ENCODE measurements at places on chromosomes 5 and 9.
A peak's percentile ranks its signal among the peaks of the same experiment; 100 is the strongest.

GRCh38 chr9:124257844-124258606 is at the start of gene NEK6:
TSS of gene NEK6 (plus strand) at chr9:124257949. CDS start at chr9:124301965, 44,016 bp downstream.
- DNase-seq: no peak

DNA sequence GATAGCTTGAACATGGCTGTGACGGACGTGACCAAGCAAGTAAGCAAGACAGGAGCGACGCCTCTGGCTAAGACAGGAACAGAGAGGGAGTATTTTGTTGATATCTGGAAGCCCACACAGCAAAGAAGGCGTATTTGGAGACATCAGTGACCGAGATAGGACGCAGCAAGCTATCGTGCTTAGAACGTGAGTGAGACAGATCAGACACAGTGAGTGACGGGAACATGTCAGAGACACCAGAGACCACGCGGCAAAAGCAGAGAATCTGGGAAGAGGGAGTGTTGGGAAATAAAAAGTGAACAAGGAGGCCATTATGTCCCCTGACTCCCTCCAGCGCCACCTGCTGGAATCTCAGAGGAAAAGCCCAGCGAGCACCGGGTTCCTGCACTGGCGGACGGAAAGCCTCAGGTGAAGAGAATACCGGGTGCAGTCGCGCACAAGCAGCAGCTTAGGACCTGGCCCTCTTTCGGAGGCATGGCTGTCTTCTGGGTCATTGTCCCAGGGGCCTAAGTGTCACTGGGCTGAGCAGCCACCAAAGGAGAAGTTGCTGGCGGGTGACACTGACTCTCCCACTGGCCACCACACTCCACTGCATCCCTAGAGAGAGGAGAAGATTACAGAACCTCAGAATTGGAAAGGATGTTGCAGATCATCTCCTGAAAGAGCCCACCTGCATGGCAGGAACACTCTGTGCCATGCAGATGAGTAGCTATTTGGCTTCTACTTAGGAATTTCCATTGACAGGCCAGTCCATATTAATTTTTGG is 99.1 kb downstream of the FBXO38 start:
- DNase-seq: no peak

GRCh38 chr5:36017622-36018021 is 26.4 kb upstream of the UGT3A1 start:
- no peak for DNase-seq

DNA sequence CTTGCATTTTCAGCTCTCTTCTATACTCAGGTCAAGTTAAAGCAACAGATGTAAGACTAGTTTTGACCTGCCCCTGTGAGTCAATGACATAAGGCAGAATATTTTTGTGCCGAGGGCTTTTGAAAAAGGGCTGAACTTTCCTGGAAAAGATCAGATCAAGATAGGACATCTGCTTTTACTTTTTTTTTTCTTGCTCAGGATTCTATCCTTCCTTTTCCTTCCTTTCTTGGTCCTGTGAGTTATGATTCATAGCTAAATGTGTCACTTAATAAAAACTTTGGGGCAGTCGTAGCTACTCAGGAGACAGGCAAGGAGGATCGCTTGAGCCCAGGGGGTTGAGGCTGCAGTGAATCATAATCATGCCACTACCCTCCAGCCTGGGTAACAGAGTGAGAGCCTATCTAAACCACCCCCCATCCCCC is 84.3 kb upstream of the BRINP1 start:
- DNase-seq: no peak

DNA sequence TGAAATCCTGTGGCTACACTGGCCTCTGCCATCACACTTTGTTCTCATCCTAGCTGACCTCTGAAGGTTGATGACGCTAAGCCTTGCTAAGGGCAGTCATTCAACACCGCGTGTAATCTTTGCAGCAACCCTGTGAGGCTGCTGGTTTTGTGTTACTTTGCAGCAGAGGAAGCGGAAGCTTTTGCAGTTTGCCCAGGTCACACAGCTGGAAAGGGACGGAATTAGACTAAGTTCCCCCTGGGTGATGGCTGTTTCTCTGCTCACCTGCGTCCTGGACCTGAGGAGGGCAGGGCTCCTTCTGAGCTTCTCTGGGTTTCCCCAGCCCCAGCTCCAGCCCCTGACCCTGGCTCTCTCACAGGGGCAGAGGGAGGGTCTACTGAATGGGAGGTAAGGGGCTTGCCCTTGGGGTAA is 7.3 kb upstream of the SLC25A51 start:
- no peak for DNase-seq

DNA sequence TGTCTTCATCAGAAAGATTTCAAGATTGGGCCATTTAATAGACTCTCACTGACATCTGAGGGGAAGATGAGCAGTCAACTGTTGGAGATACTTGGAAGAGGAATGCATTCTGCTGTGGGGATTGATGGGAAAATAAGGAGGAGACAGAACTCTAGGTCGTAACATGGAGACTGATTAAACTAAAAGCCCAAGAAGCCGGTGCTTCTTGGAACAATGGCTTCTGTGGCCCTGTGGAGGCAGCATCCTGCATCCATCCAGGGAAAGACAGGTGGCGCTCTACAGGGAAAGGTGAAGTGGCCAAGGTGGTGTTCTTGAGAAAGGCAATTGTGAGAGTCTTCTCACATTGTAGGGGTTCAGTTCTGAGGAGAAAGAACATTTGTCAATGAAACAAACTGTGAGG is 31.3 kb downstream of the ZFAND5 start:
- no peak for DNase-seq

DNA sequence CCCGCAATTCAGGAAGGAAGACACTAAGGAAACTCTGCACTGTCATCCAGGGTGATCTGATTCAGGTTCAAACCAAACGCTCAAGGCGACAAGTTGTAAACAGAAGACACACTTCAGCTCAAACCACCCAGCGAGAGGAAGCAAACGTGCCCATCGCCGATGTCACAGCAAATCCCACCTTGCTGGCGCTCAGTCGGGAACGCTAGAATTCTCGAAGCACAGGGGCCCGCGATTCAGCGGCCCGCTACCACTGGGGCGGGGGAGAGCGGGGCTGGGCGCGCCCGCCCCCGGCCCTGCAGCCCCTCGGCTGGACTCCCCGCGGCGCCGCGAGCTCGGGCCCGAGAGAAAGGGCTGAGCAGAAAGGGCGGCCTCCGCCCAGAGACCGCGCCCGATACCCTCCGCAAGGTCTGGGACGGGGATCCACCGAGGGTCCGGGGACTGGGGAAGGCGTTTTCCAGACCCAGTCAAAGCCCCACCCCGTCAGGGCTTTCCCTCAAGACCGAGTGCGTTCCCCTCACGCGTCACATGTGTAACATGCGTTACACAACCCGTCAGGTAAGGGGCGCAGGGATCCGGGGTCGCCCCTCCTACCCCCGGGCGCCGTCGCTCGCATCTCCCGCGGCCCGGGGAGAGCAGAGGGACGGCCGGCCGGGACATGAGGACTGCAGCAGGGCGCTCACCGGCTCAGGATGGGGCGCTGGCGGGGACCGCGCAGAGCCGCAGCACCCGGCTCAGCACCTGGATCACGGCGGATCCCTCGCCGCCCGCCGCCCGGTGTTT is 469 bp downstream of the AGTPBP1 start:
- no peak for DNase-seq

DNA sequence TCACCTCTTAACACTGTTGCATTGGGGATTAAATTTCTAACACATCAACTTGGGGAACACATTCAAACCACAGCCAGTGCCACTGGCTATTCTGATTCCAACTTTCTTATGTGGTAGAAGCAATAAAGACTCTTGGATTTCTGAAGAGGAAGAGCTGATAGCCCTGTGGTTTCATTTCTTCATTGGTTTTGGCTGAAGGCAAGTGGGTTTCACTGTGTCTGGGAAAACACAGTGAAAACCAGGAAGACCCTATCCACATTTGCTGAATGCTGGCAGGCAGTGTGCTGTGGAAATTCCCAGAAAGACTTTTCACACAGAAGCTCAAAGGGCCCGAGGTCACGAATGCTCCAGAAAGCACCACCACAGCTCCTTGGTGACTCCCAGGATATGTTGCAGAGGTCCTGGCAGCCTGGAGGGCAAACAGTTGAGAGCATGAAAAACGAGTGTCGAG is 67.1 kb downstream of the DAPK1 start:
- no peak for DNase-seq

GRCh38 chr9:97704345-97704677 is 7.2 kb upstream of the XPA start:
- no peak for DNase-seq

DNA sequence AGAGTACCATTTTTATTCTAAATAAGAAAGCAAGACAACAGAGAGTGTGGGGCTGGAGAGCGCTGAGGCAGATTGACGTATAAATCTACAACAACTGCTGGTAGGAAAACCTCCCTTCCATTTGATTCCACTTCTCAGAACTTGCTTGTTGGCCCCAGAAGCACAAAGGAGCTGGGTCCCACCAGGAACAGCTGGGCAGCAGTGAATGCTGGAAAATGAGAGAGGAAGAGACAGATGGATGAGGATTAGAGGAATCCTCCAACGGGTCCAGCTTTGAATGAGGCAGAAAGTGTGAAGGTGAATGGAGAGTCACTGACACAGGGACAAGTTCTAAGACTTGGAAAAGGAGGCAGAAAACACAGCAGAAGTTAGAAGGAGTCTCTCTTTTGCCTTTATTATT is 14.8 kb downstream of the TAS2R1 start:
- no peak for DNase-seq

- DNase-seq: peak; percentile 75
Observed at GRCh38 chr5:157167214-157167621, 1.2 kb upstream of the GARIN3 start.

GRCh38 chr9:76571288-76571687 is 112.3 kb downstream of the GCNT1 start:
- DNase-seq: no peak

GRCh38 chr5:171351536-171352073 is 36.0 kb upstream of the NPM1 start:
- DNase-seq: no peak

- DNase-seq: no peak
Observed at GRCh38 chr9:70113403-70114022, 69.9 kb downstream of the MAMDC2 start.

DNA sequence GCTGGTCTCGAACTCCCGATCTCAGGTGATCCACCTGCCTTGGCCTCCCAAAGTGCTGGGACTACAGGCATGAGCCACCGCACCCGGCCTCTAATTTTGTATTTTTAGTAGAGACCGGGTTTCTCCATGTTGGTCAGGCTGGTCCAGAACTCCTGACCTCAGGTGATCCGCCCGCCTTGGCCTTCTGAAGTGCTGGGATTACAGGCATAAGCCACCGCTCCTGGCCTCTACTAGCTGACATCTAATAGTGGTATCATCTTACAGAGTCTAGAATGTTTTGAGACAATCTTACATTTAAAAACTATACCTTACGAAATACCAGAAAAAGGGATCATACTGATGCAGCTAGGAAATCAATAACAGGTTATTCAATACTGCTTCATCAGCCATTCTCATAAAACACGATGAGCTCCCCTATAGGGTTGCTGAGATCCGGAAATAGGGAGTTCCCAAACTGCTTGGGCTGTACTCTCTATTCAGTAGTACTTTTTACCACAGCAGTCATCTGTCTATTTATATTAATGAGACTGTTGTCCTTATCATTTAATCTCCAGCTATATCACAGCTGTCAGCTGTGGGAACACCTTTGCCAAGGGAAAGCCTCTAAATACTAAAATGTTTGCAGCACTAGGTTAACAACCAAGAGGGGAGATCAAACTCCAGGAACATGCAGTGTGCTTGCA is 8.1 kb upstream of the UBE2D2 start:
- DNase-seq: no peak

DNA sequence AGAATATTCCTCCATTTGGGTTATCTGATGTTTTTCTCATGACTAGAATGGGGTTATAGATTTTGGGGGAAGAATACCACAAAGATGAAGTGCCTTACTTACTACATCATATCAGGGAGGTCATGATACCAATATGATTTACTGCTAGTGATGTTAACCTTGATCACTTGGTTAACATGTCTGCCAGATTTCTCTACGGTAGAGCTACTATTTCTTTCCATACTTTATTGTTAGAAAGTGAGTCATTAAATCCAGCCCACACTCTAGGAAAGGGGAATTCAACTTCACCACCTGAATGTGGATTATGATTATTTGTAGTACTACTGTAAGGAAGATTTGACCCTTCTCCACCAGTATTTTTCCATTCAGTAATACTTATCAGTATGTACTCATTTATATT is 64.7 kb downstream of the UBE2R2 start:
- no peak for DNase-seq

GRCh38 chr9:37350486-37351190 is 71.9 kb upstream of the GRHPR start:
- no peak for DNase-seq

DNA sequence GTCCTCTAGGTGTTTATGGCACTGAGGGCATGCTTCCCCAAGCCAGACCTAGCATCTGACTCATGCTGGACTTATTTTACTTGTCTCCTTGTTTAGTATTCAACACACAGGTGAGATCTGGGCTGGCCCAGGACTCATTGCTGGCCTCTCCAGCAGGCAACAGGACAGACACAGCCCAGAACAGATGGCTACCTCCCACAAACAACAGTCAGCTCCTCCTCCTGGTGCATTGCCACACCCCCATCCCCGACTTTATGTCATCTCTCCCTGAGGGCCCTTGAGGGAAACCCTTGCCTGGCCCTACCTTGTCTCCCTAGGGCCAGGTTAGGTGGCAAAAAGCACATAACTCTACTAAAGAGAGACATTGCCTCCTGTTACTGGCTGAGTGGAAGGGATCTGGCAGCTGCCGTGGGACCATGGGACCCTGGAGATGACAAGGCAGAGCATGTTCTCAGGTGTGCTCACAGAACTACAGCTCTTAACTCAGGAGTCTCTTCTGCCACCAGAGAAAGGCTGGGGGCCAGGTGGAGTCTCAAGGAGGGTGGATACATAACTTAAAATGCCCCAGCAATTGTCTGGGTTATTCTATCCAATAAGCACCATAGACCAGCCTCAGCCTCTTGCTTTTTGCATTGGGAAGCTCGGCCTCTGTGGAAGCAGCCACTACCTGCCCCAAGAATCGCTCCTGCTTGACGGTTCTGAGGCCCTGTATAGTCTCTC is 2.3 kb downstream of the ACSL6 start:
- DNase-seq: no peak

- no peak for DNase-seq
Observed at GRCh38 chr5:56624751-56625150, 190.6 kb upstream of the MAP3K1 start.

- no peak for DNase-seq
Observed at GRCh38 chr9:4933177-4933576, 51.9 kb upstream of the JAK2 start.

GRCh38 chr9:100099722-100100042 is 639 bp downstream of the INVS start:
- DNase-seq: no peak

- no peak for DNase-seq
Observed at GRCh38 chr5:179171251-179171815, 111.2 kb downstream of the ZNF354C start.

- no peak for DNase-seq
Observed at GRCh38 chr9:75452512-75452911, 364.2 kb downstream of the OSTF1 start.

- no peak for DNase-seq
Observed at GRCh38 chr9:71886015-71886414, 25.0 kb downstream of the ABHD17B start.

GRCh38 chr9:134835987-134836386 is 44.6 kb upstream of the FCN2 start:
- DNase-seq: no peak

Measured in AG09309 (cell line).